Cardiac muscle cell (in vitro differentiated cells and primary cell): ENCODE measurements at places on chromosomes 12 and 14.

DNA sequence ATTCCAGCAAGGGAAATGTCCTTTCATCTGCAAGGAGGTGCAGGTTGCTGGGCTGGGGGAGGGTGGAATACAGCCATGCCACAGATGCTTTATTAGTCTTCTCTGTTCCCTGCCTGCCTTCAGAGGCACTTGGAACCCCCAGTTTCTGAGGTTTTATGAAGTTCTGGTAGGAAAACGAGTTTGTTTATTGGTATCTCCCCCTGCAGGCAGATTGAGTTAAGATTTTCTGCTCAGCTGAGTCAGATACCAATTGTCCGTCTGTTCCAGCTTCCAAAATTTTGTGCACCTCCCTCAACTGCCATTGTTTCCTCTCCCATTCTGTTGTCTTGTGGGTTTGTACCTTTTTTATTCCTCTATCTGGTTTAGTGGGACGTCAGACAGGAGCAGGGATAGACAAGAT is 155.6 kb downstream of the ETV6 start:
- no peaks in the 10 kb centered on the region for H3K4me1 ChIP-seq
- H3K27me3 ChIP-seq, result no peaks in the 10 kb centered on the region
- no peak overlapping the region for H3K4me3 ChIP-seq
- no peak for DNase-seq

GRCh38 chr12:42977451-42978230 is 388.1 kb upstream of the PRICKLE1 start:
- DNase-seq, result no peak
- no peak overlapping the region for H3K27ac ChIP-seq
- no peaks in the 10 kb centered on the region for H3K36me3 ChIP-seq
- H3K4me3 ChIP-seq, result no peak overlapping the region
- H3K27me3 ChIP-seq, result no peaks in the 10 kb centered on the region

GRCh38 chr14:85487215-85487614 is 42.7 kb upstream of the FLRT2 start:
- no peaks in the 10 kb centered on the region for H3K4me1 ChIP-seq
- no peak overlapping the region for H3K4me3 ChIP-seq
- H3K27me3 ChIP-seq, result no peaks in the 10 kb centered on the region
- no peaks in the 10 kb centered on the region for H3K36me3 ChIP-seq
- H3K27ac ChIP-seq, result no peak overlapping the region
- no peak for DNase-seq

DNA sequence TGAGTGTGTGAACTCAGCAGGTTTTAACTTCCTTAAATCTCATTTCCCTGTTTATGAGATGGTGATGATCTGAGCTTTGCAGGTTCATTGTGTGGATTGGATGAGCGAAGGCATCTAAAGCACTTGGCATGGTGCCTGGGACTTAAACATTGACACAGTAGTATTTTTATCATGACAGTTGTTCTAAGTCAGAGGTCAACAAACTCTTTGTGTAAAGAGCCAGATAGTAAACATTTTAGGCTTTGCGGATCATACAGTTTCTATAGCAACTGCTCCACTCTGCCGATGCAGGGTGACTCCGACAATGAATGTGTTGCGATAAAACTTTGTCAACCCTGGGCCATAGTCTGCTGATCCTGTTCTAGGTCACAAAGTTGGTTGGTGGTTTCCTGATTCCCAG is 25.2 kb downstream of the SLC24A4 start:
- no peaks in the 10 kb centered on the region for H3K36me3 ChIP-seq
- no peak overlapping the region for H3K4me3 ChIP-seq
- peak; percentile 3 for DNase-seq
- H3K27ac ChIP-seq, result no peak overlapping the region
- peaks cover 9% of the 10 kb centered on the region for H3K27me3 ChIP-seq

DNA sequence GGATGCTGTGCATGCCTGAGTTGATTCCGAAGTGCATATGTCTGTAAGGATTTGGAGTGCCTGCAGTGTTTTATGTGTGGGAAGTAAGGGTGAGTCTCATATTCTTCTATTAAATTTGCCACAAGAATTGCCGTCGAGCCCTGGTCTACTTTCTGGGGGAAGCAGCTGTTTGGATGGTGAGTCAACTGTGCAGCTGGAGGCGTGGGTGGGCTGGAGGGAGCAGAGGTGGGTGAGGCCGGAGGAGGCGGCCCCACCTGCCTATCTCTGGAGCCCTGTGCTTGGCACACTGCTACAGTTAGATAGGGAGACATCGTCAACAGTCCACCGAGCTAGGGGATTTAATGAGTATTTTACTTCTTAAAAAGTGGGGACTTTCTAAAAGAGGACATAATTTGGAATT is 9.7 kb downstream of the GLRX5 start:
- H3K27me3 ChIP-seq, result no peaks in the 10 kb centered on the region
- no peak overlapping the region for H3K27ac ChIP-seq
- H3K4me1 ChIP-seq, result no peaks in the 10 kb centered on the region
- H3K36me3 ChIP-seq, result peaks cover 10% of the 10 kb centered on the region
- H3K4me3 ChIP-seq, result no peak overlapping the region

DNA sequence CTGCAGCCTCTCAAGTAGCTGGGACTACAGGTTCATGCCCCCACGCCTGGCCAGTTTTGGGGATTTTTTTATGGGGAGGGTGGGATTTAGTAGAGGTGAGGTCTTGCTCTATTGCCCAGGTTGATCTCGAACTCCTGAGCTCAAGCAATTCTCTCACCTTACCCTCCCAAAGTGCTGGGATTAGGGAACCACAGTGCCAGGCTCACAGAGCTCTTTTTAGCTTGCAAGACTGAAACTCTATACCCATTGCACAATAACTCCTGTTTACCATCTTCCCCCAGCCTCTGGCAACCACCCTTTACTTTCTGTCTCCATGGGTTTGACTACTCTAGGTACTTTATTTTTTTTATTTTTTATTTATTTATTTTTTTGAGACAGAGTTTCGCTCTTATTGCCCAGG is 25.7 kb upstream of the CDK17 start:
- no peaks in the 10 kb centered on the region for H3K27me3 ChIP-seq
- no peaks in the 10 kb centered on the region for H3K36me3 ChIP-seq
- no peak overlapping the region for H3K4me3 ChIP-seq
- peak; percentile 75 for DNase-seq
- H3K4me1 ChIP-seq, result no peaks in the 10 kb centered on the region

DNA sequence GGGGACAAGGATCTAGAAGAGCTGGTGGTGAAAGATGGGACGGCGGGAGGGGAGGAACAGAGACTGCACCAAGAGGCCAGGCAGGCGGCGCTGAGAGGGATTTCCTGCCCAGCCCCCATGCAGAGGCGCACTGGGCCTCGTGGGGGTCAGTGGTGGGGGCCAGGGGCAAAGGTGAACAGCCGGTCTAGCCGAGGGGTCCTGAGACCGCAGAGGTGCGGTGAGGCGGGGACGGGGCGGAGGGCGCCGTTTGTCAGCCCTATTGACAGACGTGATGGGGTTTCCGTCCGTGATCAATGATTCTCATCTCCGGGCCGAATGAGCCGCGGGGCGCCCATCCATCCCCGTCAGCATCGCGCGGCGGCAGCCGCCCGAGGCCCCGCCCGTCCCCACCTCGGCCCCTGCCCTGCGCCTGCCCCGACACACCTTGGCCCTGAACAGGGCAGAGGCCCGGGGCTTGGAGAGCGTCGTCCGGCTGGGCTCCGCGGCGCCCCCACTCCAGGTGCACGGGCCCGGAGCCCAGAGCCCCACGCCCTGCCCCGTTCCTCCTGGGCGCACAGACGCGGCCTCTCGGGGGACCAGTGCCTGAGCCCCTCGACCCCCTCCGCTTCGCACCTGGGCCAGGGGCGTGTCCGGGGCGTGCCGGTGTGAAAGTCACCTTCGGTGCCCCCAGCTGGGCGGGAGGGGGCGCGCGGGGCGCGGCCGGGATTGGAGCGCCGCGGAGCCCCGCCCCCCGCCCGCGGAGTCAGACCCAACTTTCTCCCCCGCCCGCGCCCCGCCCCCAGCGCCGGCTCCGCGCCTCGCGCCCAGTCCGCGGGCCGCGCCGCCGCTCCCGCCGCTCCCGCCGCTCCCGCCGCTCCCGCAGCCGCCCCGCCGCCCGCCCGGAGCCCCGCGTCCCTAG is at the start of gene NXPH4:
TSS of gene NXPH4 (plus strand) at position 781 of the 898 bp plus-strand sequence. CDS start 176 bp downstream, outside the sequence.
- no peak within 1 kb of the TSS for H3K27ac ChIP-seq
- no peaks in the 10 kb centered on the region for H3K4me1 ChIP-seq
- no peaks in the 10 kb centered on the region for H3K36me3 ChIP-seq

- no peak overlapping the region for H3K27ac ChIP-seq
- H3K4me1 ChIP-seq, result no peaks in the 10 kb centered on the region
- no peak overlapping the region for H3K4me3 ChIP-seq
- DNase-seq, result no peak
- no peaks in the 10 kb centered on the region for H3K36me3 ChIP-seq
Measured at GRCh38 chr12:92301356-92301755, 155.7 kb upstream of the BTG1 start.

DNA sequence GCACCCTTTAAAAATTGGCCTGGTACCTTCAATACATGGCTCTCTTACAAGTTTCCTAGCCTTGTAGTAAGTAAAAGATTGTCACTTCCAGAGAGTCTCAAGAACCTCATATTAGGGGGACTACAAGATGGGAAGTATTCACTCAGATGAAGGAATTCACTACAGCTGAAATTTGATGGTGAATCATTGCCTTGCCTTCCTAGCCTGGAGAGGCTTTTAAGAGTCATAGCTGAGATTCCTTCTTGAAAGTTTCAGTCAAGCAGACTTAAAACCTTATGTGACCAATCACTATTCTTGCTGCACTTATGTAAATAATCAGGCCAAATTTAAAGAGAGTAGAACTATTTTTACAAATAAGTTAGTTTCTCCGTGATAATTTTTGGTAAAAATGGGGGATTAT is 451.6 kb downstream of the TRHDE start:
- no peaks in the 10 kb centered on the region for H3K36me3 ChIP-seq
- H3K27me3 ChIP-seq, result no peaks in the 10 kb centered on the region

DNA sequence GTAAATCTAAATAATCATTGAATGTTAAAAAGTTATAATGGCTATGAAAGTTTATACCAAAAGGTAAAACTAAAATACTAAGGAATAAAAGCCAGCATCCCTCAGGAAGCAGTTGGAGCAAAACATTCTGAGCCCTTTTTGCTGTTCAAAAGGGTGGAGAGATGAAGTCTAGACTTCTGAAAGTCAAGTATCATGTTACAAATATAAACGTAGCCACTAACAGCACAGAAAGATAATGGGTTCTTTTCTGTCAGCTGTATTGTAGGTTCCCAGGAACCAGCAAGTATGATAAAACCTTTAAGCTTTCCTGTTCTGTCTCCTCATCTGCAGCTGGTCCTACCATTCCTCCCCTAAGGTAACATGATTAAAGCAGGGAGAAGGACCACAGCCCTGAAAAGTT is 16.4 kb upstream of the PLD4 start:
- no peaks in the 10 kb centered on the region for H3K4me1 ChIP-seq
- no peak overlapping the region for H3K27ac ChIP-seq
- no peaks in the 10 kb centered on the region for H3K36me3 ChIP-seq
- H3K27me3 ChIP-seq, result peaks cover 19% of the 10 kb centered on the region
- no peak overlapping the region for H3K4me3 ChIP-seq
- no peak for DNase-seq

- H3K4me1 ChIP-seq, result no peaks in the 10 kb centered on the region
- no peak overlapping the region for H3K4me3 ChIP-seq
- no peak overlapping the region for H3K27ac ChIP-seq
- no peaks in the 10 kb centered on the region for H3K27me3 ChIP-seq
Measured at GRCh38 chr12:45596366-45596765, 133.1 kb upstream of the ARID2 start.

GRCh38 chr14:49953196-49953595 is 60.3 kb downstream of the ARF6 start:
- DNase-seq, result no peak
- H3K4me1 ChIP-seq, result peaks cover 19% of the 10 kb centered on the region
- H3K27ac ChIP-seq, result no peak overlapping the region
- H3K27me3 ChIP-seq, result no peaks in the 10 kb centered on the region
- H3K4me3 ChIP-seq, result no peak overlapping the region
- no peaks in the 10 kb centered on the region for H3K36me3 ChIP-seq

GRCh38 chr12:3646561-3647241 is 106.2 kb downstream of the CRACR2A start:
- peaks cover 4% of the 10 kb centered on the region for H3K4me1 ChIP-seq
- H3K36me3 ChIP-seq, result no peaks in the 10 kb centered on the region
- no peaks in the 10 kb centered on the region for H3K27me3 ChIP-seq
- H3K4me3 ChIP-seq, result no peak overlapping the region
- DNase-seq, result peak; percentile 12
- no peak overlapping the region for H3K27ac ChIP-seq

GRCh38 chr12:14260011-14260993 is 105.2 kb upstream of the ATF7IP start:
- H3K27me3 ChIP-seq, result no peaks in the 10 kb centered on the region
- peak overlapping the region; percentile 31 for H3K27ac ChIP-seq
- H3K4me1 ChIP-seq, result peaks cover 35% of the 10 kb centered on the region
- DNase-seq, result peak; percentile 98

GRCh38 chr12:29562110-29562804 is 64.8 kb upstream of the OVCH1 start:
- H3K27ac ChIP-seq, result no peak overlapping the region
- H3K4me3 ChIP-seq, result no peak overlapping the region
- no peaks in the 10 kb centered on the region for H3K36me3 ChIP-seq
- DNase-seq, result peak; percentile 38
- H3K4me1 ChIP-seq, result peaks cover 30% of the 10 kb centered on the region

DNA sequence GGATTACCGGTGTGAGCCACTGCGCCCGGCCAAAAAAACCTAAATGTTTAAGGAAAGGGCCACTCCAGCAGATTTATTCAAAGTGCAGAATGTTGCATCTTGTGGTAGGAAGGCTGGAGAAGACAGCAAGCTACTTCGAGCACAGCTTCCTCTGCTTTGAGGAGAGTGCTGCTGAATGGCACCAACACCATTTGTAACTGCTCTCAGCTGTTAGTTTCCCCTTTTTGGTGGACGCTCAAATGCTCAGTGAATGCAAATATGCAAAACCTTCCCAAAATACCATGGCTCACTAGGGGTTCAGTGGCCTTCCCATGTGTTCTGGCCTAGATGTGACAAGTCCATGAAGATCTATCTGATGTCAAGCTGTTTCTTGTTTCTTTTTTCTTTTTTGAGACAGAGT is 2.9 kb upstream of the TDRD9 start:
- H3K4me1 ChIP-seq, result peaks cover 3% of the 10 kb centered on the region
- no peaks in the 10 kb centered on the region for H3K36me3 ChIP-seq
- no peak for DNase-seq
- no peak overlapping the region for H3K27ac ChIP-seq
- no peaks in the 10 kb centered on the region for H3K27me3 ChIP-seq

DNA sequence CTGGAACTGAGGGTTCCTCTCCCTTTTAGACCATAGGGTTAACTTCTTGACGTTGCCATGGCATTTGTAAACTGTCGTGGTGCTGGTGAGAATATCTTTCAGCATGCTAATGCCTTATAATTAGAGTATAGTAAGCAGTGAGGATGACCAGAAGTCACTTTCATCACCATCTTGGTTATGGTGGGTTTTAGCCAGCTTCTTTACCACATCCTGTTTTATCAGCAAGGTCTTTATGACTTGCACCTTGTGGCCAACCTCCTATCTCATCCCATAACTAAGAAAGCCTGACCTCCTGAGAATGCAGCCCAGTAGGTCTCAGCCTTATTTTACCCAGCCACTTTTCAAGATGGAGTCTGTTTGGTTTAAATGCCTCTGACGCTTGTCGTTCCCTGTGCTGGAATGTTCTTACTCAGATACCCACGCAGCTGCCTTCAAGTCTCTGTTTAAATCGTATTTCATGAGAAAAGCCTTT is 44.2 kb downstream of the BBS10 start:
- peaks cover 5% of the 10 kb centered on the region for H3K4me1 ChIP-seq
- no peak for DNase-seq
- H3K27me3 ChIP-seq, result no peaks in the 10 kb centered on the region
- no peak overlapping the region for H3K27ac ChIP-seq
- no peaks in the 10 kb centered on the region for H3K36me3 ChIP-seq

GRCh38 chr14:25836636-25837035 is 761.2 kb downstream of the NOVA1 start:
- no peaks in the 10 kb centered on the region for H3K27me3 ChIP-seq
- H3K4me1 ChIP-seq, result peaks cover 20% of the 10 kb centered on the region
- DNase-seq, result no peak
- H3K36me3 ChIP-seq, result no peaks in the 10 kb centered on the region
- no peak overlapping the region for H3K27ac ChIP-seq

GRCh38 chr14:105137481-105138020 is 31.0 kb downstream of the JAG2 start:
- no peaks in the 10 kb centered on the region for H3K27me3 ChIP-seq
- H3K4me1 ChIP-seq, result no peaks in the 10 kb centered on the region
- H3K27ac ChIP-seq, result no peak overlapping the region
